ENCODE measurements at places on chromosomes 16 and 17. TPM values are rescaled to one million over a fixed set of nuclear protein-coding genes. Genes with fewer than 3 reads are reported as not detected.

- DNase-seq = no peak
Measured at GRCh38 chr17:75516619-75517296, 430 bp downstream of the TSEN54 start.

DNA sequence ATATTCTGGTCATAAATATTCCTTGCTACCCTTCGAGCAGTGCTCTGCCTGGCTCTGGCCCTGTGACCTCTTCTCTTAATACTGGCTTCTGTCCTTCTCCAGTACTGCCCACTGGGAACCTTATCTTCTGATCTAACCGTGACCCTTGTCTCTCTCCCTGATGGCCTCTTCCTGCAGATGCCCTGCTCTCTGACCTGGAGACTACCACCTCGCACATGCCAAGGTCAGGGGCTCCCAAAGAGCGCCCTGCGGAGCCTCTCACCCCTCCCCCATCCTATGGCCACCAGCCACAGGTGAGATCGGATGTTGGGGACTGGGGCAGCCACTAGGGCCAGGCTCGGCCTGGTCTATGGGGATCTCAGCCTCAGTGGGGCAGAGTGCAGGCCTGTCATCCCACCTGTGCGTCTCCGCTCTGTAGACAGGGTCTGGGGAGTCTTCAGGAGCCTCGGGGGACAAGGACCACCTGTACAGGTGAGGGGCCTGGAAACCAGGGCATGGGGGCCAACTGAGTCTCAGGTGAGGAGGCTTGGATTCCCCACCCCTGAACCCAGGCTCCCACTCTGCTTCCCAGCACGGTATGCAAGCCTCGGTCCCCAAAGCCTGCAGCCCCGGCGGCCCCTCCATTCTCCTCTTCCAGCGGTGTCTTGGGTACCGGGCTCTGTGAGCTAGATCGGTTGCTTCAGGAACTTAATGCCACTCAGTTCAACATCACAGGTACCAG is 1.5 kb downstream of the TGFB1I1 start:
- DNase-seq = no peak

DNA sequence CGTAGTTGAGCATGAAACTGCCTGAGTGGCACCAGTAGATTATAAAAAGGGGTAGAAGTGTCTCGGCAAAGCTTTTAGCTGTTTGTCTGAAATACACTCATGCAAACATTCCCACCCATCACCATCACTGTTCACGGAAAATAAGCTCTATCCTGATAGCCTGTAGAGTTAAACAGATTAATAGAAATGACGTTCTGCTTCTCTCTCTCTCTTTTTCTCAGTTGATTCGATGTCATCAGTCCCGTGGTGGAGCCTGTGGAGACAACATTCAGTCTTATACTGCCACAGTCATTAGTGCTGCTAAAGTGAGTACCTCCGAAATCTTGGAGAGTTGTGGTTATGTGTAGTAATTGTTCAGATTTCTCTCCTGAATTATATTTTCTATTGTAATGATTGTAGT is 224.7 kb downstream of the BCAS3 start:
- DNase-seq = no peak

DNA sequence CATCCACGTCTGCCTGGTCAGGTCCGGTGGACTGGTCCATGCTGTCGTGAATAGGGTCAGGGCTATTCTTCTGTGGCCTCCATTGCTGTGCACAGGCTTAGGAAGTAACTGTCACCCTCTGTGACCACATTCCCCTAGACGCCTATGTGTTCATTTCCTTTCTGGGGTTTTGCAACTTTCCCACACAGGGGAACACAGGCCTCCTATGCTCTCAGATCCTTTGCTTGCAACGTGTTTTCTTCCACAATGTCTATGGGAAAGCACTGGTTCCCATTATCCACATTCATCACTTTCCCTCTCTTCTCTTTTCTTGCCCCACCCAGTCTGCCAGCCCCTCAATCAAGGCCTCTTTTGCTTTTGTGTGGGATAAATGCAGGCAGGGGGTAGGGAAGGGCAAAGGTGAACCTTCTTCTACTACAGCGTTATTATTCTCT is 43.2 kb upstream of the DNAJA2 start:
- DNase-seq = no peak

The CD300LB gene
- total RNA-seq = not detected

DNA sequence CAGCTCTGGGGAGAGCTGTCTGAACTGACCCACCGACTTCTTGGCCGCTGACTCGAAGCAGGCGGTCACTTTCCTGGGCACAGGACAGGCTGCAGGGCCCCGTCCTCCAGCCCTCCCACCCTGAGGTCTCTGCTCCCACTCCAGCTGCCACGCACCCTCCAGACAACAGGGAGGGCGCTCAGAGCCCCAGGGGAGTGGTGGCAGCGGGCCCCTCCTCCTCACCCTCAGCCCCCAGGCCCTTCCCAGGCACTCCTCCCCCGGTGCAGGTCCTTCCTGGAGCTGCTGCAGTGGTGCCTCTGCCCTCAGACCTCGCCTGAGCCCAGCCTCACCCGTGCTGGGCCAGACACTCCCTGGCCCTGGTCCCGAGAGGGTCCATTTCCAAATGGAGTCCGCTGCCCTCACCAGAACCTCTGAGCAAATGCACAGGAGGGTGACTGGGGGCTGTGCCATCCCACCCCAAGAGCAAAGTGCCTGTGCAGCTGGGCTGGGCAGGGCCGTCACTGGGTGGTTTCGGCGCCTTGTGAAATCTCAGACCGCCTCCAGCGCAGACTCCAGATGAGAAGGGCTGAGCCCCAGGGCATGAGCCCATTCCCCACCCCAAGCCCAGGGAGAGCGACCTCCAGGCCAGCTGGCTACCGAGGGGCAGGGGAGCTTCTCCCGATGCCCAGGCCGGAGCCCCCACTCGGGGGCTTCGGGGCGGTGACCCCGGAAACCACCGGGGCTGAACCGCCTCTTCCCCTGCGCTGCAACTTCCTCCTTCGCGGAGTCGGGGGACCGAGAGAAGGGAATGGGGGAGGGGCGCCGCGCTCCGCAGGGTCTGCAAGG is 717 bp downstream of the CYBA start:
- no peak for DNase-seq

The SNRNP25 gene
- 40.9 TPM for total RNA-seq

The RNF43 gene
- total RNA-seq = 0.13 TPM

The TERB1 gene
- not detected for total RNA-seq

GRCh38 chr17:47119746-47120520 is 69.2 kb downstream of the CDC27 start:
- DNase-seq = no peak

DNA sequence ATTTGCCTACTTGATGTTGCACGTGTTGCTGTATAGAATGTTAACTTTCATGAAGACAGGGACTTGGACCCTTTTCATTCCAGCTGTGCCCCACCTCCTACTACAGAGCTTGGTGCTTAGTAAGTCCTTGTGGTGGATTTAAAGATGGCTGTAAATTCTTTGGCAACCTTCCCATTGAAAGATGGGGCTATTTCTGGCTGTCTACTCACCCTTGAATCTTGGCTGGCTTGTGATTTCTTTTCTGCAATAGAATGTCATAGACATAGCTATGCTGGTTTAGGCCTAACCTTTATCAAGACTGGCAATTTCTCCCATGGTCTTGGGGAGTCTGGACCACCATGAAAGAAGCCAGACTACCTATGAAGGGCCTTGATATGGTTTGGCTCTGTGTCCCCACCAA is 59.0 kb downstream of the ACSM2A start:
- no peak for DNase-seq

DNA sequence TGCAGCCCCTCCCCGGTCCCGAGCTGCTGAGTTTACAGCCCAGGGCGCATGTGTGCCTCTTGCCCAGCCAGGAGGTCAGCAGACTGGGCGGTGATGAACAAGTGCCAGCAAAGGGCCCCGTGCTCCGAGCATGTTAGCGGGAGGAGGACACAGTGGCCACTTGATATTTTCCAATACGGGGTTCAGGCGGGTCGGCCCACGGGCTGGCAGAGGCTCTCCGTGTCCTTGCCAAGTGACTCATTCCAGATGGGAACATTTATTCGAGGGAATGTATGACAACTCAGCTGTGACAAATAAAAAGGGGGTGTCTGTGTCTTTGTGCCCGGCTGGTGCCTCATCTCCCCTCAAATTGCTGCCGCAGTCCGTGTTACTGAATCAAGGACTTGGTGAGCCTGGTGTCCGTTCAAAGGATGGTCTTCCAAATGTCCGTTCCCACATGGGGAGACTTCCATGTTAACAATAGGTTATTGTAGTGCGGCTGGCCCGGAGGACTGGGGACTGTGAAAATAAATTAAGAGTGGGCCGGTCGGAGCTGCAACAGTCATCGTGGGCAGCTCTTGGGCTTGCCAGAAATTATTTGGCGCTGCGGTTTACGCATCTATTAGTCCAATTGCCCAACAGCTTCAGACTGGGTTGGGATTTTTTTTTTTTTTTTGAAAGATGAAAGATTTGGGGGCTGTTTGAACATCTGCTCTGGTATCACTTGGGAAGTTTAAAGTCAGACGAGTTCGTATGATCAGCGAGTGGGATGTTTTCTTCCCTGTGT is 174.0 kb upstream of the CIBAR2 start:
- DNase-seq = no peak

DNA sequence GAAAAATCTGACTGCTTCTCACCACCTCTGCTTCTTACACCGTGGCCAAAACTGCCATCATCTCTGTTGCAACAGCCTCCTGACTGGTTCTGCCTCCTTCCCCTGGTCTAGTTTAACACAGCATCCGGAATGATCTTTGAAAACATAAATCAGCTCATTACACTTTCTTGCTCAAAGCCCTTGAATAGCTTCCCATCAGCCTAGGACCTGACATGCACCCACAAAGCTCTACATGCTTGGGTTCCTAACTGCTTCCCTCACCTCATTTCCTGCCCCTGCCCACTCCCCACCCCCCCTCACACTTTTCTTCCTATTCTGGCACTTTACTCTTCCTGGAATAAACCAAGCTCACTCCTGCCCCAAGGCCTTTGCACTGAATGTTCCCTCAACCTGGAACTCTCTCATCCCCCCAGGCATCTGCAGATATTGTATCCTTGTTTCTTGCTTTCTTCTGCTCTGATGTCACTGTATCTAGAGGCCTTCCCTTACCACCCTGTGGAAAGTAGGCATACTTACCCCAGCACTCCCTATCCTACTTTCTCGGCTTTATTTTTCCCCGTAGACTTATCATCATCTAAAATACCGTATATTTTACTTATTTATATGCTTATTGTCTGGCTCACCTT is 112.4 kb downstream of the FTO start:
- DNase-seq = no peak

The ACACA gene
- total RNA-seq = 62.3 TPM

- no peak for DNase-seq
Measured at GRCh38 chr16:58124601-58124915, 4.6 kb downstream of the CFAP20 start.

The DPEP2 gene
- not detected for total RNA-seq

The CCDC144A gene
- 2.6 TPM for total RNA-seq

DNA sequence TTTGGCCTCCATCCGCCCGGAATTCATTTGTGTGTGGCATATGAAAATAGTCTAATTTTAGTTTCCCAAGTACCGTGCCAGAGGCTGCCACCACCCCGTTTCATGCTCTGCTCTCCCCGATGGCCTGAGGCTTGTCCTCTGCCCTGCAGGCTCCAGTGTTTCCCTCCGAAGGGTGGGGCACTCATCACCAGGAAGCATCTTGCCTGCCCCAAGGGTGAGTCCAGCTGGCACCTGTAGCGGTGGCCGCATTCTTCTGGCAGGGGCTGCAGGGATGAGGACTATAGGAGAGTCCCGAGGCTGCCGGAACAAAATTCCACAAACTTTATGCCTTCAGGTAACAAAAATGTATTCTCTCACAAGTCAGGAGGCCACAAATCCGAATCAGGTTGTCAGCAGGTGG is 23.1 kb upstream of the CMIP start:
- no peak for DNase-seq

DNA sequence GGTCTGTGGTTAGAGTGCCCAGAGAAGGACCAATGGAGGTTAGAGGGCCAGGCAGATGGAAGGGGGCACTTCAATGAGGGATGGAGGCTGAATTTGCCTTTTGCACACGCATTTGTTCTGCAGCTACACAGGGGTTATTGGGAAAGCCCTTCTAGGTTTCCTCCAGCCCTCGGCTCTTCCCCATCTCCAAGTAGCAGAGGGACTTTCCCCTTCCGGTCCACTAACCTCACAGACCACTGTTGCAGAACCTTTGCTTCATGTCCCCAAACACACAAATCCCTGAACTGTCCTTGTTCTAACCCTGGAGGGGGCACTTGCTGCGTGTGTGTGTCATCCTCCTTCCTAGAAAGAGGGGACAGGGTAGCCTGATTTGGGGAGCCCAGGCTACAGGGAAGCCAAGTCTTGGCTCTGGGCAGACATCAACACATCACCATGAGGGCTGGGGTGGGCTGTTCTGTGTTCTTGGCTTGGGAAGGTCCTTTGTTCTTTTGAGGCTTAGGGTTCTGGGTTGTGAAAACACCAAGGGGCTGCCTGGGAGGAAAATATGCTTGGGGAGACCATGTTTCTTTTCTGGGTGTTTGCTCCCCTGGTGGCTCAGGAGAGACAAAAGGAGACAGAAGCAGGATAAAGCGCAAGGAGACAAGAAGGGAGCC is 7.3 kb upstream of the NR1D1 start:
- no peak for DNase-seq

The GPR142 gene
- not detected for total RNA-seq

The CRISPLD2 gene
- total RNA-seq = 0.13 TPM

All from pulmonary artery endothelial cell (primary cell).